Naive B cell (primary cell): ENCODE measurements at places on chromosomes 2 and 18.
A peak's percentile ranks its signal among the peaks of the same experiment; 100 is the strongest.

DNA sequence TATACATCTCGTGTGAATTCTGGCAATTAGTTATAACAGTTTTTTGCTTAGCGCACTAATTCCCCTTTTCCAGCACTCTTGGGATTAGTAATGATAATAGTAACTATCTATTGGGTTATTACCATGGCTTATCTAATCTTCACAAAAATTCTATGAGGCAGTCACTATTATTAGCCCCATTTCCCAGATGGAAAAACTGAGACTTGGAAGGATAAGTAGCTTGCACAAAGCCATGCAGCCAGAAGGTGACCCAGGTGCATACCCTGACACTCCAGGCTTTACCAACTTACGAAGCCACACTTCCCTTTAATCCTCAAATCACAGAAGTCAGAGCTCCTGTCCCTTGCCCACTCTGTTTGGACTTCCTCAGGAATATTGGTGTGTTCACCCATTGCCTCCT lies 156.8 kb downstream of the CYP26B1 start:
- H3K4me1 ChIP-seq: no peaks in the 10 kb centered on the region
- no peak for DNase-seq
- no peak overlapping the region for H3K4me3 ChIP-seq
- no peaks in the 10 kb centered on the region for H3K27me3 ChIP-seq
- no peak overlapping the region for H3K27ac ChIP-seq
- peaks cover 2% of the 10 kb centered on the region for H3K36me3 ChIP-seq

DNA sequence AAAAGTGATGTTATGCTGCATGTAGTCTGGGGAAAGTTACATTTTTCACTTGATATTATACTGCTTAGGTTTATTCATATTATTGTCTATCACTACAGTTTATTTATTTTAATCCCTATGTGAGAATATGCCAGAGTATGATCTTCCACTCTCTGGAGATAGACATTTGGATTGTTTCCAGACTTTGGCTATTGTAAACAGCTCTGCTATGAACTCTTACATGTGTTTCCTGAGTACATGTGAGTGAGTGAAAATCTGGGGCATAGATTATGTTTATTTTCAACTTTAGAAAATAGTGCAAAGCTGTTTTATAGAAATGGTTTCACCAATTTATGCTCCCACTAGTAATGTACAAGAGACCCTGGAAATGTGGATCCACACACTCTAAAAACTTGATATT lies 49.0 kb upstream of the EPAS1 start:
- H3K27me3 ChIP-seq: peaks cover 12% of the 10 kb centered on the region
- no peaks in the 10 kb centered on the region for H3K36me3 ChIP-seq
- H3K27ac ChIP-seq: no peak overlapping the region
- no peak overlapping the region for H3K4me3 ChIP-seq
- H3K4me1 ChIP-seq: no peaks in the 10 kb centered on the region
- DNase-seq: no peak

DNA sequence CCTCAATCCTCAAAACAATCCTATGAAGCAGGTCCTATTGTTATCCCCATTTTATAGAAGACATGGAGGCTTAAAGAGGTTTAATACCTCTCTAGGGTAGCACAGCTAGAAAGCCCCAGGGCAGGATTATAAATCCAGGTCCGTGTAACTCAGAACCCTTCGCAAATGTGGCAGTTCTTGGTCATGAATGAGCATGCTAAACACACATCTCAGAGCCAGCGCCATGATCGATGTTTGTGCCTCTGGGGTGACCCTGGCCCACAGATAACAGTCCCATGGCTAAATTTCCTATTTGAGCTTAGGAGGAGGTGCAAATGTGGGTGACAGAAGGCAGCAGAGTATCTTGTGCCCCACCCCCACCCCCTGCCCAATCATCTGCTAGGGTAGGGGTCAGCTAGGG lies 17.5 kb downstream of the DNMT3A start:
- H3K4me1 ChIP-seq: peaks cover 27% of the 10 kb centered on the region
- no peak overlapping the region for H3K4me3 ChIP-seq
- H3K27ac ChIP-seq: no peak overlapping the region
- peaks cover 55% of the 10 kb centered on the region for H3K27me3 ChIP-seq
- peaks cover 36% of the 10 kb centered on the region for H3K36me3 ChIP-seq

- no peak overlapping the region for H3K4me3 ChIP-seq
- no peak for DNase-seq
- H3K4me1 ChIP-seq: no peaks in the 10 kb centered on the region
- H3K36me3 ChIP-seq: no peaks in the 10 kb centered on the region
- no peaks in the 10 kb centered on the region for H3K27me3 ChIP-seq
- no peak overlapping the region for H3K27ac ChIP-seq
Observed at GRCh38 chr2:111678651-111679050, 205.3 kb downstream of the ANAPC1 start.

GRCh38 chr2:44927985-44928482 lies 13.5 kb upstream of the SIX3 start:
- peaks cover 7% of the 10 kb centered on the region for H3K36me3 ChIP-seq
- H3K4me3 ChIP-seq: peak overlapping the region; percentile 85
- no peak for DNase-seq
- peaks cover 41% of the 10 kb centered on the region for H3K4me1 ChIP-seq
- H3K27me3 ChIP-seq: peaks cover 83% of the 10 kb centered on the region

GRCh38 chr18:13147130-13147529 lies 71.4 kb upstream of the LDLRAD4 start:
- H3K4me3 ChIP-seq: no peak overlapping the region
- peaks cover 7% of the 10 kb centered on the region for H3K4me1 ChIP-seq
- no peaks in the 10 kb centered on the region for H3K27me3 ChIP-seq
- peaks cover 14% of the 10 kb centered on the region for H3K36me3 ChIP-seq
- no peak for DNase-seq

GRCh38 chr2:41741951-41742595 lies 305.7 kb upstream of the PKDCC start:
- no peaks in the 10 kb centered on the region for H3K36me3 ChIP-seq
- H3K27ac ChIP-seq: no peak overlapping the region
- no peak overlapping the region for H3K4me3 ChIP-seq
- no peak for DNase-seq

GRCh38 chr2:239442192-239442591 lies 41.4 kb upstream of the HDAC4 start:
- DNase-seq: no peak
- H3K4me1 ChIP-seq: peaks cover 4% of the 10 kb centered on the region
- H3K27me3 ChIP-seq: peaks cover 87% of the 10 kb centered on the region
- H3K27ac ChIP-seq: no peak overlapping the region

DNA sequence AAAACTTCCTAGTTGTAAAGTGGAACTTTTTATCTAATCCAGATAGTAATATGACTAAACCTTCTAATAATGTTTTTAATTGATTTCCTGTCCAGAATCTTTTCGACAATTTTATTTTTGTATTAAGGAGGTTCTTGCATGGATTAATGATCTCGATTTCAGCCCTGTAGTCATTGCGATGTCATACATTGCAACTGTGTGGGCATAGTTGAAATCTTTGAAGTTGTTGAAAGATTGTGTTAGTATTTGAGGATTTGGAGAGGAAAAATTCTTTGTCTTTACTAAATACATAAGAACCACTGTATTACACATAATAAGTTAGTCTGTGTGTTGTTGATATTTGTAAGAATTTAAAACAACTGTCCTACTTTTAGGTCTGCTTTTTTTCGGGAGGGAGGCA lies 31.1 kb downstream of the ACSL3 start:
- no peak overlapping the region for H3K4me3 ChIP-seq
- no peak for DNase-seq
- peaks cover 28% of the 10 kb centered on the region for H3K4me1 ChIP-seq

DNA sequence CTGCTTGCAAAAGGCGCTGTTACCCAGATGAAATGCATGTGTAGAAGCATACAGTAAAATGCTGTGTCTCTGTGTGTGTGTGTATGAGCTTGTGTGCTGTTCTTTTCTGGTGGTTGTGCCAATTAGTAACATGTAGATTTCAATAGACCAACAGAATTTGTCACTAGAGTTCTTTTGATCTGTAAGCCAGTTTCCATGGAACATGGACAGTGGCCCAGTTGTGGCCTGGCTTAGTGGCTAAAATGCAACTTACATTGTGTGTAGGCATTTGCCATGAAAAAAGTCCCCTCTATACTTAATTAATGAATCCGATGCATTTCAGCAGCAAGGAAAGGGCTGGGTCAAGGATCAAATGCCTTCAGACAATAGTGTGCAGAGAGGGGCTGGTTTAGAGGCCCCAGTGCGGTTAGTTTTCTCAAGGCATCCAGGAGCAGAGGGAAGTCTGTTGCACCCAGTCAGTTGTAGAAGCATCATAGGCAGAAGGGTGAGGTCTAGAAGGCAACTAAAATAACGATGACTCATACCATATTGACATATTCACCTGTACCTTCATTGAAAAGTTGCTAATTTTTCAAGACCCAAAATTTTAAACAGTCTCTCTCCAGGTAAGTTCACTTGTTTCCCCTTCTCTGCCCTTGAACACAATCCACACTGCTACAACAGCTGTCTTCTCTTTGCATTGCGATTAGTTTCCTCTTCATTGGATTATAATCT lies 366.9 kb upstream of the SPRED2 start:
- DNase-seq: no peak
- H3K4me3 ChIP-seq: no peak overlapping the region
- no peaks in the 10 kb centered on the region for H3K4me1 ChIP-seq
- H3K27me3 ChIP-seq: peaks cover 47% of the 10 kb centered on the region
- no peaks in the 10 kb centered on the region for H3K36me3 ChIP-seq

DNA sequence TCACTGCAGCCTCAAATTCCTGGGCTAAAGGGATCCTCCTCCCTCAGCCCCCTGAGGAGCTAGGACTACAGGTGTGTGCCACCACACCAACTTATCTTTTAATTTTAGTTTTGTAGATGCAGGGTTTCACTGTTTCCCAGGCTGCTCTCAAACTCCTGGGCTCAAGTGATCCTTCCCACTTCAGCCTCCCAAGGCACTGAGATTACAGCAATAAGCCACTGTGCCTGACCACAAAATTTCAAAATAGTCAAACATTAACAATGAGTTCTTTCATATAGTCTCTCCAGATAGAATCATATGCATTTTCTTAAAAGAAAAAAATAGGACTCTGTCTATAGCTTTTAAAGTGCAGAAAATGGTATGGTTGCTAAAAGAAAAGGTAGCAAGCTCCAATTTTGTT lies 24.9 kb upstream of the PID1 start:
- H3K4me3 ChIP-seq: no peak overlapping the region
- no peaks in the 10 kb centered on the region for H3K4me1 ChIP-seq
- H3K27me3 ChIP-seq: peaks cover 11% of the 10 kb centered on the region

DNA sequence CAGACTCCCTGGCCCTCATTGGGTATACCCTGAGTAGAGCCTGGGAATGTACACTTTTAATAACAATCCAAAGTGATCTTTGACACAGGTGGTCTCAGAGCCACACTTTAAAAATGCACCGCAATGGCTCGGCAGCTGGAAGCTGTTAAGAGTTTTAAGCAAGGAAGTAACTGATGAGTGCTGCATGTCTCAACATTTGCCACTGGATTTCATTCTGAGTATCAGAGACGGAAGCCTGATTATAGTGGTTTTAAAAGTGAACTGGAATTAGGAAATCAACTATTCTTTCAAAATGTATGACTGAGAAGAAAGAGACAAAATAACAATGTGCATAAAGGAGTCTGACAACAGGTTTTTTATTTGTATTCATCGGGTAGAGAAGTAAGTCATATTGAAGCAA lies 7.5 kb downstream of the MBOAT2 start:
- H3K36me3 ChIP-seq: no peaks in the 10 kb centered on the region
- H3K4me1 ChIP-seq: no peaks in the 10 kb centered on the region
- H3K4me3 ChIP-seq: no peak overlapping the region
- H3K27me3 ChIP-seq: peaks cover 13% of the 10 kb centered on the region
- H3K27ac ChIP-seq: no peak overlapping the region

DNA sequence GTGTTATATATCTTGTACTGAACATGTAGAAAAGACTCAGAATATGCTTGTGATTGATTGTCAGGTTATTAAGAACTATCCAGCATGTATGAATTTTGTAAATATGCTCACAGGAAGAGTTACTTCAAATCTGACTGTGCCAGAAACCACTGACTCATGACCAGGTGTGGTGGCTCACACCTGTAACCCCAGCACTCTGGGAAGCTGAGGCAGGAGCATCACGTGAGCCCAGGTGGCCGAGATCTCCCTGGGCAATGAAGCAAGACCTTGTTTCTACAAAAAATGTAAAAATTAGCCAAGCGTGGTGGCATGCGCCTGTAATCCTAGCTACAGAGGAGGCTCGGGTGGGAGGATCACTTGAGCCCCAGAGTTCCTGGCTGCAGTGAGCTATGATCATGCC lies 126.6 kb downstream of the COMMD1 start:
- DNase-seq: no peak
- no peak overlapping the region for H3K27ac ChIP-seq
- peaks cover 10% of the 10 kb centered on the region for H3K4me1 ChIP-seq
- H3K27me3 ChIP-seq: no peaks in the 10 kb centered on the region

GRCh38 chr2:65319072-65319673 lies 91.5 kb downstream of the ACTR2 start:
- peaks cover 9% of the 10 kb centered on the region for H3K4me1 ChIP-seq
- H3K4me3 ChIP-seq: no peak overlapping the region
- no peak overlapping the region for H3K27ac ChIP-seq
- peaks cover 6% of the 10 kb centered on the region for H3K27me3 ChIP-seq
- H3K36me3 ChIP-seq: no peaks in the 10 kb centered on the region

GRCh38 chr2:149125031-149125725 lies 86.7 kb downstream of the LYPD6B start:
- no peak overlapping the region for H3K27ac ChIP-seq
- no peaks in the 10 kb centered on the region for H3K36me3 ChIP-seq
- no peak for DNase-seq
- peaks cover 22% of the 10 kb centered on the region for H3K27me3 ChIP-seq
- no peaks in the 10 kb centered on the region for H3K4me1 ChIP-seq

DNA sequence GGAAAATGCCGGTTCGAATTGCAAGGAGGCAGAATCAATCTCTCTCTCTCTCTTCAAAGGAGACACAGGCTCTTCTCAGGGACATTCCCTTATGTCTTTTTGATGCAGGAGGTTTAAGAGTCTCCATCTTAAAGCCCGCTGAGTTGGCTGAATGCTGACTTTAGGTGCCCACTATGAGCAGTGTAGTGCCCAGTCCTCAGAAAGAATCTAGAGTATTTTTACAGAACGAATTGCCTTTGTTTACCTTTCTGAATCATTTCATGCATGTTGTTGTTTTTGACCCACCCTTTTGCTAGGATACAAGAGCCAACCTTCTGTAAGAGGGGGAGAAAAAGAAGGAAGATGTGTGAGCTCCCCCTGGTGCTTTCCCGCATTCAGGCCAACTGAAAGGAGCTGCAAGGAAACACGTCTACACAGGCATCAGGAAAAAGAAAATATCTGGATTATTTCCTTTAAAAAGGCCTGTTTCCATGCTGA lies 193.5 kb upstream of the TCF4 start:
- no peak overlapping the region for H3K4me3 ChIP-seq
- peak overlapping the region; percentile 98 for H3K27ac ChIP-seq

- no peak overlapping the region for H3K27ac ChIP-seq
- H3K27me3 ChIP-seq: no peaks in the 10 kb centered on the region
- H3K36me3 ChIP-seq: no peaks in the 10 kb centered on the region
- no peaks in the 10 kb centered on the region for H3K4me1 ChIP-seq
- no peak overlapping the region for H3K4me3 ChIP-seq
- DNase-seq: no peak
Observed at GRCh38 chr2:162716122-162716521, 122.4 kb downstream of the KCNH7 start.

DNA sequence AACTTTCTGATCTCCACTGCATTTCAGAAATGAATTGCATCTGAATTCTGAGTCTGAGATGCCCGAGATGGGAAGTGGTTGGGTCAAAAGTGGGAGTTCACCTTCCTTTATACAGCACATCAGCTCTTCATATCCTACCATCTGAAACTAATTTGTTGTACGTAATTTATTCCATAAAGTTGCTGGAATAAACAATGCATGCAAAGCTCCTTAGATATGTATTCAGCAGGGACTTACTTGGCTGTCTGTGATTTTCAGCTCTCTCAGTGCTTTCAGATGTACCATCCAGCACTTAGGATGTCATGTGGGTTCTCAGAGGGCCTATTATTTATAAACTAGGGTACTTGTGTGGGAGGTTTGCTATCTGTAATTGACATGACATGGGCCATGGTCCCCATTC lies 46.9 kb upstream of the EFEMP1 start:
- no peaks in the 10 kb centered on the region for H3K36me3 ChIP-seq
- H3K27ac ChIP-seq: no peak overlapping the region
- no peaks in the 10 kb centered on the region for H3K4me1 ChIP-seq
- H3K4me3 ChIP-seq: no peak overlapping the region
